ENCODE measurements at places on chromosomes 13 and 19. TPM values are rescaled to one million over a fixed set of nuclear protein-coding genes. Genes with fewer than 3 reads are reported as not detected.
A peak's percentile ranks its signal among the peaks of the same experiment; 100 is the strongest.

DNA sequence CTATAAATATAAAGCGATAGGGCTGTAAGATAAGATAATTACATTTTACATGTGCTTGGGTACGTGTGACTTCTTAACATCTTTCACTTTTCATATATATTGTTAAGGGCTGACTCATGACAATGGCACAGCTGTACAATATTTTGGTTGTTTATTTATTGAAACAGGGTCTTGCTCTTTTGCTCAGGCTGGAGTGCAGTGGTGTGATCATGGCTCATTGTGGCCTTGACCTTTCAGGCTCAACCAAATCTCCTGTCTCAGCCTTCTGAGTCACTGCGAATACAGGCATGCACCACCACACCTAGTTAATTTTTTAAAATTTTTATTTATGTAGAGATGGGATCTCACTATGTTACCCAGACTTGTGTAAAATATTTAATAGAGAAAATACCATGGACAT, 2532.4 kb upstream of the PCDH20 start:
- no peaks in the 10 kb centered on the region for H3K36me3 ChIP-seq
- no peak overlapping the region for H3K27ac ChIP-seq
- no peak for DNase-seq
- no peak overlapping the region for H3K4me3 ChIP-seq
- H3K27me3 ChIP-seq = no peaks in the 10 kb centered on the region
- H3K4me1 ChIP-seq = peaks cover 16% of the 10 kb centered on the region

DNA sequence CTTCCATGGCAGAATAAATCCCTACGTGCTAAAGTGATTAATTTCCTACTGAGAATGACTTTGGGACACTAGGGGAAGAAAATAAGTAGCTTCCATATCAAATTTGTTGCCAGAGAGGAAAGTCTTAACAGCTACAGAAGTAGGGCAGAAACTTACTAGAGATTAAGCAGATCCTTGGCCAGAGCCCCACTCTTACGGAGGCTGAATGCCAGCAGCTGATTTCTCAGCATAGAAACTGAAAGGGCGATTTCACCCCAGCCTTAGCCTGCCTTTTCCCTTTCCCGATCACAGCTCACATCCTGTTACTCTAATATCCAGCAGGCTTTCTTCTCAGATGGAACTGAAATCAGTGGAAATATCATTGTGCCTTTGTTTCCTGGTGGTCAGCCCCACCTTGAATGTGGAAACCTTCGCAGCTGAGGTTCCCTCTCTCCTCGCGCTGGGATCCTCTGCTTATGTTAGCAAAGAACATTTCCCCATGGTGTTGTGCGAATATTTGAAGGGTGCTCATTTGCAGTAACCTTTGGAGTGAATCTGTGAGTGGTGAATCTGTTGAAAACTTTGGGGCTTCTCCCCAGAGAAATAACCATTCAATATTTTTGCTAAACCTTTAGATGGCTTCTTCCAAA, 8.4 kb downstream of the FAM124A start:
- peaks cover 33% of the 10 kb centered on the region for H3K4me1 ChIP-seq
- peak overlapping the region; percentile 55 for H3K27ac ChIP-seq
- H3K4me3 ChIP-seq = no peak overlapping the region

CGB8 gene
- not detected for total RNA-seq

ADPRHL1 gene
- total RNA-seq = 1.5 TPM

GRCh38 chr19:55676383-55676782, 1.4 kb downstream of the EPN1 start:
- H3K27me3 ChIP-seq = no peaks in the 10 kb centered on the region
- no peak for DNase-seq
- H3K4me1 ChIP-seq = peaks cover 30% of the 10 kb centered on the region
- no peak overlapping the region for H3K4me3 ChIP-seq
- peaks cover 31% of the 10 kb centered on the region for H3K36me3 ChIP-seq
- H3K27ac ChIP-seq = no peak overlapping the region

GRCh38 chr19:46717716-46718143, 816 bp upstream of the PRKD2 start:
- peak overlapping the region; percentile 94 for H3K4me3 ChIP-seq
- peak overlapping the region; percentile 98 for H3K27ac ChIP-seq
- DNase-seq = no peak
- peaks cover 28% of the 10 kb centered on the region for H3K4me1 ChIP-seq
- H3K27me3 ChIP-seq = no peaks in the 10 kb centered on the region

- H3K27me3 ChIP-seq = no peaks in the 10 kb centered on the region
- no peak for DNase-seq
- no peaks in the 10 kb centered on the region for H3K4me1 ChIP-seq
- no peaks in the 10 kb centered on the region for H3K36me3 ChIP-seq
- no peak overlapping the region for H3K4me3 ChIP-seq
These were observed 540.0 kb downstream of the LMO7 start for GRCh38 chr13:76175961-76176725.

DNA sequence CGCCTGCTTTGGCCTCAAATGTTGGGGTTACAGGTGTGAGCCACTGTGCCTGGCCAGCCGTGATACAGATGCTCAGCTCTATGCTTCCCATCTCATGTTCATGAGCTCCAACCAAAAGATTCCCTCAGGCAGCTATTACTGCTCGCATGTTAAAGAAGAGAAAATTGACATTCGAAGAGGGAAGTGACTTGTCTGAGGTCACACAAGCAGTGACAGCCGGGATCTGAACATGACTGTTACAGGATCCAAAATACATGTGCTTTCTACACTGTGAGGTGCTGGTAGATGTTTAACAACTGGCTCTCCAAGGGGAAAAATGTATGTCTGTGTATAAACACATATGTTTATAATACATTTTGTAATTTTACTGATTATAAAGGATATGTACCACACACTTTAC, 11.3 kb downstream of the FPR1 start:
- no peak for DNase-seq
- no peaks in the 10 kb centered on the region for H3K36me3 ChIP-seq
- H3K27me3 ChIP-seq = no peaks in the 10 kb centered on the region
- no peaks in the 10 kb centered on the region for H3K4me1 ChIP-seq

PSG7 gene
- total RNA-seq = not detected

TMEM86B gene
- 5.8 TPM for total RNA-seq

C1QTNF9B gene
- not detected for total RNA-seq

DNA sequence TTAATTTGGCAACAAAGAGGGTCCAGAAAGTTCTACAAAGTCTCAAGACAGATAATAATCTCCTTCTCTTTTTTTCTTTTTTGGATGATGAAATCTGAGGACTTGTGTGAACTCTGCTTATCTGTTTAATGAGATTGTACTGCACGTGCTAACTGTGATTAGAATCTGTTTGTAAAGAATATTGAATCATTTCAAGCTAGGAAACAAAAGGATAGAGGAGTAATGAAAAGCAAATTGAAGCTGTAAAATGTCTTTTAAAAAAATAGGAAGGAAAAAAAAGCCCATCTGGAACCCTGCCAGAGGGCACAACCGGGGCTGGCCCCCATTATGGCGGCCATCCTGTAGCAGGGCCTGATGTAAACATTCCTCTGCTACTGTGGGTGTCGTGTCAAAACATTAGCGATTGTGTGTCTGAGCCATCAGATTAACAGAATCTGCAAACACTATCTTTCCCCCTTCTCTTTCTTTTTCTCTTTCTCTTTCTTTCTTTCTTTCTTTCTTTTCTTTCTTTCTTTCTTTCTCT, 83.0 kb downstream of the FLT1 start:
- H3K27ac ChIP-seq = no peak overlapping the region
- no peaks in the 10 kb centered on the region for H3K27me3 ChIP-seq
- no peaks in the 10 kb centered on the region for H3K36me3 ChIP-seq
- no peak for DNase-seq

ZNF433 gene
- 11.2 TPM for total RNA-seq

GRCh38 chr19:853014-853585, 997 bp downstream of the ELANE start:
- H3K27me3 ChIP-seq = no peaks in the 10 kb centered on the region
- H3K36me3 ChIP-seq = no peaks in the 10 kb centered on the region
- DNase-seq = no peak
- no peak overlapping the region for H3K4me3 ChIP-seq
- H3K4me1 ChIP-seq = peaks cover 14% of the 10 kb centered on the region

DNA sequence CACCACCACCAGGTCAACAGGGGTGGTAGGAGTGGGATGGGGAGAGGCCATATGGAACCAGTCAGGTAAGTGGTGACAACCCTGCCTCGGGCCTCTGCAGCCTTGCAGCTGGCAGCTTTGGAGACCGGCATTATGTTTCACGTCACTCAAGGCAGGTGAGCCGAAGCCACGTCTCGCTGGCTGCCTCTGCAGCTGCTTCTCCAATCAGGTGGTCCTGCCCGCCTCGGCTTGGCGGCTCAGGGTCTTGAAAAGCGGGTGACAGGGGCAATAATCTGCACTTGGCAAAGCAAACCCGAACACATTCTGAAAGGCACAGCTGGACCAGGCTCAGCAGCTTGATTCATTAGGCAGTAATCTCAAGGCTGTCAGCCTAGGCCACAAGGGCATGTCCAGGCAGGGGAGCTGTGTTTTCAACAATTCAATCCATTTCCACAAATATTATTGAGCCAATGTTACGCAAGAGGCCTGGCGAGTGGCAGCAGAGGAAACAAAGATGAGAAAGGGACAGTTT, 77.4 kb upstream of the PCDH8 start:
- H3K4me3 ChIP-seq = no peak overlapping the region
- no peaks in the 10 kb centered on the region for H3K27me3 ChIP-seq
- no peak overlapping the region for H3K27ac ChIP-seq
- H3K36me3 ChIP-seq = no peaks in the 10 kb centered on the region
- DNase-seq = no peak

GRCh38 chr13:74128156-74128767, 5.9 kb downstream of the KLF12 start:
- no peaks in the 10 kb centered on the region for H3K27me3 ChIP-seq
- H3K27ac ChIP-seq = no peak overlapping the region
- H3K4me3 ChIP-seq = no peak overlapping the region
- DNase-seq = no peak
- peaks cover 4% of the 10 kb centered on the region for H3K4me1 ChIP-seq
- no peaks in the 10 kb centered on the region for H3K36me3 ChIP-seq

DNA sequence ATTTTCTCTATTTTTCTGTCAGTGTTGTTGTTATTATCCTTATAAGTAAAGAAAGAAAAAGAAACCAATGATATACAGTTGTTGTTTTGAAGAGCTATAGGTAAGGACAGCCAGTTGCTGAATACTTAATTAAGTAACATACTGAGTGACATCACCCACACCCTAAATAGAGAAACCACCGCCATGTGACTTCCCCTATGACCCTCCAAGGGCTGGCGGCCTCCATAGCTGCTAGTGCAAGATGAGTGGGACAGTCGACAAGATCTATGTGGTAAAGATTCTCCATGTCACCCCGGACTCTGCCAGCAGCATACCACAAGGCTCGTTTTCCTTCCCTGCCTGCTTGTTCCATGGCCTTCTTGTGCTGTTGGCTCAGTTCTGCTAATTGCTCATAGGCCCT, 221.1 kb downstream of the DNAJC15 start:
- H3K4me1 ChIP-seq = no peaks in the 10 kb centered on the region
- no peak overlapping the region for H3K27ac ChIP-seq
- H3K36me3 ChIP-seq = no peaks in the 10 kb centered on the region
- no peak for DNase-seq
- H3K4me3 ChIP-seq = no peak overlapping the region
- no peaks in the 10 kb centered on the region for H3K27me3 ChIP-seq

DNA sequence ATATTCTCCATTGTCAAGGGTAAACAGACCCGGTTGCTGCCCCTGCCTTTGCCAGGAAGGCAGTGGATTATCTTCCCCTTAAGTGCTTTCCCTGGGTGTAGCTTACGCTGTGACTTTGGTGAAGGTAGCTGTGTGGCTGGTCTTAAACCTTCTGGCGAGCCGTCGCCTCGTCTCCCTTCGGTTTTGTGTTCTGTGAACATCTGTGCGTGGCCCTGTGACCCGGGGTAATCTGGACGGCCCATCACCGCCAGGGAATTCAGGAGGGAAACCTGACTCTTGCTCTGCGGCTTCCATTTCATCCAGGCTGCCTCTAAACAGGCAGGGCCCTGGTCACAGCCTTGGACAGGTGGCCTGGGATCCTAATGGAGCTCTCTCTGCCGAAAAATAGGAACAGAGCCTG, 78.7 kb downstream of the SHISA2 start:
- no peaks in the 10 kb centered on the region for H3K4me1 ChIP-seq
- no peak for DNase-seq
- no peaks in the 10 kb centered on the region for H3K36me3 ChIP-seq
- H3K27me3 ChIP-seq = no peaks in the 10 kb centered on the region

NUP58 gene
- 74.9 TPM for total RNA-seq

DNA sequence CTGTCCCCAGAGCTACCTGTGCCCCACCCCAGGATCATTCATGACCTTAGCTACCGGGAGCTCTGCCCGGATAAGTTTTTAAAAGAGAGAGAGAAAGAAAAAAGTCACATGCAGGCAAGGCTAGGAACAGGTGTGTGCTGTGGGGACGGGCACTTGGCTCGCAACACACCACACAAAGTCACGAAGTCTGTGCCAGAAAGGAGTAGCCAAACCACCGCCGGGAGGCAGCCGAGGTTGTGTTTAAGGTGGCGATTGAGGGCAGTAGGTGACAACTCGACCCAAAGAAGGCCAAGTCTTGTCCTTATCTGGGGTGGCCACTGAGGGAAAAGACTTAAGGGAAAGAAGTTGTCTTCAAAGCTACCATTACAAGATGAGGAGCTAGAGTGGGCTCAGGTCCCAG, 4.6 kb upstream of the TSHZ3 start:
- peaks cover 14% of the 10 kb centered on the region for H3K4me1 ChIP-seq
- no peak overlapping the region for H3K4me3 ChIP-seq
- DNase-seq = no peak
- H3K27me3 ChIP-seq = no peaks in the 10 kb centered on the region
- H3K27ac ChIP-seq = no peak overlapping the region
- no peaks in the 10 kb centered on the region for H3K36me3 ChIP-seq

DNA sequence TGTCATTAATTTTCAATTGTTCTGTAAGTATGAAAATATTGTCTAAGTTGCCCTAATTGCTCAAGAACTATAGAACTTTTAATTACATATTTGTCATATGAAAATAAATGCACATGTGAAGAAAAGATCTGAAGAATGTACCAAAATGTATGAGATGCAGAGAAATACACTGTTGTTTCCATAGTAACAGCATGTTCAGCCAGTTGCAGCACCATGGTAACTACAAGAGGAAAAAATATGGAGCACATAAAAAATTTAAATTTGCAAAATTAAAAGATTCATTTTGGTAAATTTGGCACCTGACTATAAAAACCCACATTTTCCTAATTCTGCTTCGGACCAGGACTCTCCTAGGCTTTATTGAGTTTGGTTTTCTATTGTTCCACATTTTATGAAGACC, 1170.0 kb upstream of the MIR17HG start:
- no peaks in the 10 kb centered on the region for H3K36me3 ChIP-seq
- H3K4me1 ChIP-seq = no peaks in the 10 kb centered on the region
- no peak overlapping the region for H3K27ac ChIP-seq
- no peak for DNase-seq
- no peak overlapping the region for H3K4me3 ChIP-seq

ATP8B3 gene
- 2.0 TPM for total RNA-seq

Data from thyroid gland (tissue), 4 donors.